ENCODE measurements at places on chromosomes 3 and 15.

DNA sequence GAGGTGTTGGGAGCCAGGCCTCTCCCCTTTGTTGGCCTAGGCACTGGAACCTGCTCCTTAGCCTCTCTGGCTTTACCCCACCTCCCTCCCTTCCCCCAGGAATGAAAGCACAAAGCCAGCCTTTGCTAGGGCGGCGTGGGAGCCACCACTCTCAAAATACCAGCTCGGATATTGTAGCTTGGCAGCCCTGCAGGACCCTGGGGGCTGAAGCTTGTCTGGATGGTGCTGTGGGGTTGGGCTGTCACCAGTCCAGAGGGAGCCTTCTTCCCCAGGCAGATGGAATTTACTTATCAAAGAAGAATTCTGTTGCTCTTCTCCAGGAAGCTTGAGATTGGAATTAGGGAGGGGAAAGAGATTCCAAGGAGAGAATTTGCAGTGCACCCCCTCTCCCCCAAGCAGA lies 14.9 kb upstream of the GRM2 start:
- DNase-seq = no peak

DNA sequence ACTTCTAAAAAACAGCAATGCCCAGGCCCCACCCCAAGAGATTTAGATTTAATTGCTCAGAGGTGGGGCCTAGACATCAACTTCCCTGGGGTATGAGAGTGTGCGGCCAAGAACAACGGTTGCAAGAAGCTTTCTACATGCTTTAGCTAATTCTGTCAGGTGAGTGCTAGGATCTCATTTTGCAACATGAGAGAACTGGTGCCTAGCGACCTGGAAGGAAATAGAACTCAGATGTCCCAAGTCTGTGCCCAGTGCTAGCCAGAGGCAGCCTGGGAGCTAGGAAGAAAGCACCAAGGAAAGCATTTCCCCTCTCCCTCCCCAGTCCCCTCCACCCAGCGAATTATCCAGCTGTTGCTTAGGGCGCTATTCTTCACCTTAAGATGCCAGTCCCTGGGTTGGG lies 22.9 kb upstream of the HRH1 start:
- no peak for DNase-seq

DNA sequence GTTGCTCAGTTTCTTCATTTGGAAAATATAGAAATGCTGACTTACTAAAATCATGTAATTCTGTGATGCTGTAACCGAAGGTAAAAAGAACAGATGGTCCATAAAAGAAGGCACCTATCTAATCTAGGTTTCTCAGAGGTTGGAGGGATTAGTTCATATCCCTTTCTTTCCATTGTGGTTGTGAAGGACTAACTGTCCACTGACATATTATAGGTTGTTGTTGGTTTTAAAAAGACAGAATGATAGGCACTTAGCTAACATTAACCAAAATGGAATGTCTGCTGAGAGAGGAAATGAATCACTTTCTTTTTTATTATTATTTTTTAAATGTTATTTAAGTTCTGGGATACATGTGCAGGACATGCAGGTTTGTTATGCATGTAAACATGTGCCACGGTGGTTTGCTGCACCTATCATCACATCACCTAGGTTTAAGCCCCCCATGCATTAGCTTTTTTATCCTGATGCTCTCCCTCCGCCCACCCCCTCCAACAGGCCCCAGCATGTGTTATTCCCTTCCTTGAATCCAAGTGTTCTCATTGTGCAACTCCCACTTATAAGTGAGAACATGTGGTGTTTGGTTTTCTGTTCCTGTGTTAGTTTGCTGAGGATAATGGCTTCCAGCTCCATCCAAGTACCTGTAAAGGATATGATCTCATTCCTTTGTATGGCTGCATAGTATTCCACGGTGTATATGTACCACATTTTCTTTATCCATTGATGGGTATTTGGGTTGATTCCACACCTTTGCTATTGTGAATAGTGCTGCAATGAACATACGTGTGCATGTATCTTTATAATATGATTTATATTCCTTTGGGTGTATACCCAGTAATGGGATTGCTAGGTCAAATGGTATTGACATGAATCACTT lies 45.8 kb downstream of the ALDH1A2 start:
- no peak for DNase-seq

GRCh38 chr3:143084856-143085731 lies 34.5 kb upstream of the CHST2 start:
- DNase-seq = no peak

DNA sequence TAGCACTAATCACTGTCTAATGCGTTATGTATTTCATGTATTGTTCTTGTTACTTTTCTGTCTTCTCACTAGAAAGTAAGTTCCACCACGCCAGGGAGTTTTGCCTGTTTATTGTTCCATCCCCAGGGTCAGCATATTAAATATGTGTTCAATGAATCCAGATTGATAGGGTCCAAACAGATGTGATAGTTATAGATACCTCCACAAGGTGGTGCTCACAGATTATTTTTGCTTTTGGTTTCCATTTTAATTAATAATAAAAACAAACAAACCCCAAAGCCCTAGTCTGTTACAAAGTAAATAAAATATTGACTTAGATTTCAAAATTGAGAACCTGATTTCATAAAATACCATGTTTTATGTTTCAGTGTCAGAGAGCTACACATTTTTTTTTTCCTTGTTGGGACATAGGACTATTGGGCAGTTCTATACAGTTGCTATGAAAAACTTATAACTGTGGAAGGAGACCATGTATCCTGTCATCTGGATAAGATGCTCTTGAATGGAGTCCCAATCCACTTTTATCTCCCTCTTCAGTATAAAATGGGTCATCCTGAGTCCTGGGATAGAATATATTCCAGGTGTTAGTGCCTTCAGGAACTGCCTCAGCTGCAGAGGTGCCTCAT lies 12.4 kb downstream of the OTOL1 start:
- DNase-seq = no peak

DNA sequence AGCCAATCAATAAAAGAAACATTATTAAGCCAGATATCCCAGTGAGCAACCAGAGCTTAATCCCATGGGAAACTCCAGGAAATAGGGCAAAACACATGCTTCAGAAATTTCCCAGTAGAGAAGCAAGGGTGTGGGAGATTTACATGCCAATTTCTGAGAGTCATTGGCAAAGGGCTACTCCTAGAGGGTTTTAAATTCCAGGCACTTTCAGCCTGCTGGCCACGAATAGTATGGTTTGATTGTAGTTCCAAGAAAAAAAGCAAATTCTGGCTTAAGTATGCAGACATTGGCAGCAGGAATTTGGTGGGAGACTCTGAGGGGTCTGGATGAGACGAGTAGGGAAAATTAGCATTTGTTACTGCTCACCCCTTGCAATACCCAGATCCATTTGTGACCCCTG lies 402.1 kb upstream of the SUCLG2 start:
- no peak for DNase-seq

DNA sequence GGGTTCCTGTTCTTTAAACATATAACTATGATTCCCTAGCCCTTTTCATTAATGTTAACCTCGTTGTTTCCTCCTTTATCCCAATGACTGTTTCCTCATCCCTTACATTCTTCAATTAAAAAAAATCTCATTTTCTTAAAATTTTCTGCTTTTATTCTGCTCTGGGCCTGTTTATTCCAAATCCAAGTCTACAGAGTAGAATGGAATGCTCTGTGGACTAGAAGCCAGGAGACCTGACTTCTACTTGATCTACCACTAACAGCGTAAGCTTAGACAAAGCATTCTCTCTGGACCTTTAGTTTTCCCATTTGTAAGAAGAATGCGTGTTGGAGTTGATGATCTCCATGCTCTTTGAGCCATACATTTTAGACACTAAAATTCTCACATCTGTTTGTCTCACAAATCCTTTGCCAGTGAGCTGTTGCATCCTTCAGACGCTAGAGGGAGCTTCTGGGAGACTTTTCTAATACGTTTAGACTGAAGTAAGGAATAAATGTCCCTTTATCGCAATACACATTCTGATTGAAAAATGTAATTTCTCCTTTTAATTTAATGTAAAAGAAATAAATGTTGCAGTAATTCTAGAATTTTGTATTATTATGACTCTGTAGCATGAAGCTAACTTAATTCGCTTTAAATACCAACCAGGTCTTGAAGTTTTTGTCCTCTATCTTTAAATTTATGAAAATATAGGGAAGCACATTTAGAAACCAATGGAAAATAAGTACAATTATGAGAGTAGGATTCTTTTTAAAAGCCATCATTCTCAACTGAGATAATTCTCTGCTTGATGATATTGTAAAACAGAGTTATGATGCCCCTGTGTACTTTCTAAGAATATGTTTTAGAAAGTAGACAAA lies 21.7 kb upstream of the GMNC start:
- no peak for DNase-seq

- DNase-seq = no peak
Measured at GRCh38 chr3:119862616-119863015, 80.7 kb downstream of the NR1I2 start.

- DNase-seq = no peak
Measured at GRCh38 chr3:15470849-15471248, 43.5 kb downstream of the EAF1 start.

DNA sequence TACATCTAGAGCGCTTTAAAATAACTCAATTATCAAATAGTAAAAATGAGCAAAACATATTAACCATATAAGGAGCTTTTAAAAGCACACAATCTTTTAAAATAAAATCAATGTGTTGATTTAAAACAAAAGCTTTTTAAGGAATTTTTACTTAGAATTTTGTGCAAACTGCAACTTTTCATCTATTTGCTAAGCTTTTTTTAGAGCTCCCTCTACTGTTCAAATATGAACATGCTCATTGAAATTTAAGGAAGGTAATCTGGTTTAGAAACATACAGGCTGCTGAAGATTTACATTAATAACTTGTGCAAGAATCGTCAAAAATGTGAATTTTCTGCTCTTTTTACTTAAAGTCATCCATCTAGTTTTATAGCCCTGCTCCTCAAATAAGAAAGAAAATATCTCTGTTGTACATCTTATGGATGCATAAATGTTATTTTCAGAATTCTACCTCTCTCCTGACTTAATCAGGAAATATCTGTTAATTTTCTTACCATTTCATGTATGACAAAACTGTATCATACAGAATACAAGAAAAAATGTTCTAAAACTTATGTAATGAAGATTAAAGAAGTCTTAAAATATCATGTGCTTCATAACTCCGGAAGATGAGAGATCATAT lies 469.4 kb upstream of the ROBO2 start:
- DNase-seq = no peak

- no peak for DNase-seq
Measured at GRCh38 chr3:128996726-128997125, 2.9 kb upstream of the CFAP92 start.

GRCh38 chr15:66765478-66766281 lies 63.6 kb downstream of the SMAD6 start:
- DNase-seq = no peak

- no peak for DNase-seq
Measured at GRCh38 chr3:41158947-41159346, 40.4 kb upstream of the CTNNB1 start.

DNA sequence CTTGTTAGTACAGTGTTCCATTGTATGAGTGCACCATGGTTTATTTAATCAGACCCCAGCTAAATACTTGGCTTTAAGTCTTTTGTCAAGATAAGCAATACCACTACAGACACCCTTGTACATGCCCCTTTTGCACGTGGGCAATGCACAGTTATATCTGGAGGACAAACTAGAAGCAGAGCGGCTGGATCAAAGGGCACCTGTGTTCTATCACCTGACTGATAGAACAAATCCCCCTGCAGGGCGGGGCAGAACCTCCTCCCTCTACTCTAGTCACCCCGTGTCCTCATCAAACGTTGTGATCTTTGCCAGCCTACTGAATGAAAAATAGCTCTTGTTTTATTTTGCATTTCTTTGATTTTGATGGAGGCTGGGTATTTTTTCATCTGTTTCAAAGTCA lies 314.9 kb downstream of the TLE3 start:
- DNase-seq = no peak

- DNase-seq = no peak
Measured at GRCh38 chr15:81880314-81880713, 165.5 kb downstream of the MEX3B start.

GRCh38 chr3:115052906-115053305 lies 94.2 kb downstream of the ZBTB20 start:
- no peak for DNase-seq
